Osteoblast (primary cell): ENCODE measurements at places on chromosomes 7 and 10. TPM values are rescaled to one million over a fixed set of nuclear protein-coding genes. Genes with fewer than 3 reads are reported as not detected.

BAMBI gene
- total RNA-seq = 13.6 and 14.8 TPM in 2 replicates

DNA sequence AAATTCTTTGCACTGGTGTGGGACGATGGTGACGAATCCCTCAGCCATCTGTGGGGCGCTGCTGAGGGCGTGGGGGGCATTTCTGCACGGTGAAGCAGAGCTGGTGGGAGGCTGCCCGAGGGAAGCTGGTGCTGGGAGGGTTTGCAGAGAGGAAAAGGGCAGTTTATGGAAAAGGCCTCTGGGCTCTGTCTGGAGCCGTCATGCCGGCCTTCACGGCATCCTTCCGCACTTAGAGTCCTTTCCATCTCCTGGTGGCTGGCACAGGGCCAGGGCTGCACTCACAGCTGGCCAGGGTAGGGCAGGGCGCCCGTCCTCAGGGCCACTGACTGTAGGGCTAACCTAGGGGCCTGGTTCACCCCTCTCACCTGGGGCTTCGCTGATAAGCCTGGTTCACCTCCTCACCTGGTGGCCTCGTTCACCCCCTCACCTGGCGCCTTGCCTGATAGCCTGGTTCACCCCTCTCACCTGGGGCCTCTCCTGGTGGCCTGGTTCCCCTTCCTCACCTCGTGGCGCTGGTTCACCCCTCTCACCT, 598 bp upstream of the AMZ1 start:
- DNase-seq = peak; percentile 95

DNA sequence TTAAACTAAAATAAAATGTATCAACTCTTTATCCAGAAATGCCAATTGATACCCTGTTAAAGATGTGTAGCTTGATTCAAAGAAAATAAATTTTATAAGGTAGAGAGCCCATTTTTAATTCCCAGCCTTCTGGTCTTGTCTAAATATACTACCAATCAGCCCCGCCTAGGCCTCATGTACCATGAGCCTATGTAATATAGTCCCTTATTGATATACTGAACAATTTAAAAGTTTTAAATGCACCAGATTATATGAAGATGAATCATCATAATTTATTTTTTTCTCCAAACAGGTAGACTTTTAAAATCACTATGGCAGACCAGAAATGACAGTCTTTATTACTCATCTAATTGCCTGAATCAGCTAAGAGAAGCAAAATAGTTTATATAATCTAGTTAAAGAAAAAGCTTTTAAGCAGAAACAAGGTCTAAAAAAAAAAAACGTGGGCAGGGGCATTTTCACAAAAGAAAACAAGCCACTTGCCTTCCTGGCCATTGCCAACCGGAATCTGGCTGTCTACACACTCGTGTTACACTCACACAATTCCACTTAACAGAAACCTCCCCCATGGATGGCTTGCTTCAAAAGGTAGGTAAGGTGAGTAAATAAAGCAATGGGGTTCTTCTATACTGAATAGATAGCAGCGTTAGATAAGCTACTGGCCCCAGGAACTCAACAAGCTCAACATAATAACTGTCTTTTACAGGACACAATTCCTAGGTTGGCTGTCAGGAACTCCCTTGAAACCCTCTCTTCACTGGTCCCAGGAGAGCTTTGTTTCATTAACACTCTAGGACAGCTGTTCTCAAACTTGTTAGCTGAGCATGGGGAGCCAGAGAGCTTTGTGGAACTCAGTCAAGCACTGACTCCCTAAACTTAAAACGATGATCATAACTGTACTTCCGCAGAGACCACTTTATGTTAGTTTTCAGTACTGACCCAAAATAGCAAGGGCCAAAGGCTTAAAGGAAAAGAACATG, 37.2 kb downstream of the RAPGEF5 start:
- DNase-seq = peak; percentile 34

GRCh38 chr10:116849248-116850057, at the start of gene ENO4:
Gene ENO4, plus strand, starts transcription at chr10:116849499. Its CDS starts 68 bp downstream, at chr10:116849567.
- peak; percentile 94 for DNase-seq

- DNase-seq = peak; percentile 58
These were observed 997.3 kb downstream of the LRMDA start for GRCh38 chr10:76428551-76429367.

GRCh38 chr7:22793593-22794462, 28.8 kb downstream of the TOMM7 start:
- no peak for DNase-seq

DNA sequence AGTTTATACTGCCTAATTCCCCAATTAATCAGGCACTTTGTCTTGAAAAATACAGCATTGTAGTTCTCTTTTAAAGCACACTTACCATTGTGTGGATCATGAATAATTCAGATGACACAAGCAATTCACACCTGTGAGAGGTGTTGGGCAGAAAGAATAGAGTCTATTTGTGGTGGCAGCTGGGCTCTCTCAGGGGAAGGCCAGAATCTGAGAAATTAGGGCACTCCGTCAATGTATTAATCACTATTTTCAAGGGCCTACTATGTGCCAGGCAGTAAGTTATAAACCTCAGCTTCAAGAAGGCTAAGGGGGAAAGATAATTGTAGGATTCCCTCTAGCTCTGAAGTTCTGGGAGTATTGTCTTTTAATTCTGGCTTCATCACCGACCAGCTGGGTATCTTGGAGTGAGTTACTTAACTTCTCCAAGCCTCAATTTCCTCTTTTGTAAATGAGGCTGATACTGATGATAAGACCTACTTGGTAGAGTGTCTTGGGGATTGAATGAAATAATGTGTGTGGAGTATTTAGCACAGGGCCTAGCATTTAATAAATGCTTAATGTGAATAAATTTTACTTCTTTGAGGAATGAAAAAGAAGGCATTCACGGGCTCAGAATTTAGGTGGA, 2.5 kb downstream of the CHN2 start:
- no peak for DNase-seq
